ENCODE measurements at places on chromosomes 11 and 22.
A peak's percentile ranks its signal among the peaks of the same experiment; 100 is the strongest.

GRCh38 chr11:19187833-19188258 is 13.9 kb downstream of the CSRP3 start:
- no peak for DNase-seq
- no peaks in the 10 kb centered on the region for H3K36me3 ChIP-seq
- H3K4me3 ChIP-seq, result no peak overlapping the region
- H3K4me1 ChIP-seq, result no peaks in the 10 kb centered on the region
- H3K27me3 ChIP-seq, result no peaks in the 10 kb centered on the region

DNA sequence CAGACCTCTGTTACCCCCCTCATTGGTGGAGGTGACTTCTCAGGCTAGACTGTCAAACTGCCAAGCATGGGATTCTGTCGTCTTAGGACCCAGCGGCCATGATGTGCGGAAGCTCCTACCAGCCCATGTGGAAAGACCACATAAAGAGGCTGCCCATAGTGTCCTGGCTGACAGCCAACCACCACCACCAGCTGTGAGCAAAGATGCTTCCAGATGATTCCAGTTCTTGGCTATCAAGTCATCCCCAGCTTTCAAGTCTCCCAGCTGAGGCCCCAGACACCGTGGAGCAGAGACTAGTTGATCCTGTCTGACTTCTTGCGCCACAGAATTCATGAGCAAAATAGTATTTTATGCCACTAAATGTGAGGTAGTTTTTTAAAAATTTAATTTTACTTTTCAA is 32.9 kb downstream of the SCUBE1 start:
- H3K27ac ChIP-seq, result no peak overlapping the region
- H3K4me3 ChIP-seq, result no peak overlapping the region
- H3K27me3 ChIP-seq, result no peaks in the 10 kb centered on the region
- DNase-seq, result no peak
- H3K4me1 ChIP-seq, result no peaks in the 10 kb centered on the region
- H3K36me3 ChIP-seq, result no peaks in the 10 kb centered on the region

DNA sequence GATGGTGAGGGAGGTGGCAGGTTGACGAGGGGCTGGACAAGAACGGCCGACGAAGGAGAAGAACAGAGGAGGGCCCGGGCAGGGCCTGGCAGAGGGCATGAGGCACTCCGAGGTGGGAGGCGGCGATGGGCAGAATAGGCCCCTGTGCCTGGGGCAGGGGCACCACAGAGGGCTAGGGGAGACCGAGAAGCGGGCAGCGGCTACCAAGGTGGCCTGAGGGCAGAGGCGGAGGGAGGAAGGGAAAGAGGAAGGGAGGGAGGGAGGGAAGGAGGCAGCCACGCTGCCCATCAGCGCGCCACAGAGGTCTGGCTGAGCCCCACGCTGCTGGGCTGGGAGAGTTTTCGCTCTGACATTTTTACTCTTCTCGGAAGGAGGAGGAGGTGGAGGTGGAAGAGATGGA is 11.3 kb downstream of the LSP1 start:
- H3K27me3 ChIP-seq, result no peaks in the 10 kb centered on the region
- H3K4me3 ChIP-seq, result no peak overlapping the region
- peak overlapping the region; percentile 41 for H3K27ac ChIP-seq
- no peaks in the 10 kb centered on the region for H3K4me1 ChIP-seq

DNA sequence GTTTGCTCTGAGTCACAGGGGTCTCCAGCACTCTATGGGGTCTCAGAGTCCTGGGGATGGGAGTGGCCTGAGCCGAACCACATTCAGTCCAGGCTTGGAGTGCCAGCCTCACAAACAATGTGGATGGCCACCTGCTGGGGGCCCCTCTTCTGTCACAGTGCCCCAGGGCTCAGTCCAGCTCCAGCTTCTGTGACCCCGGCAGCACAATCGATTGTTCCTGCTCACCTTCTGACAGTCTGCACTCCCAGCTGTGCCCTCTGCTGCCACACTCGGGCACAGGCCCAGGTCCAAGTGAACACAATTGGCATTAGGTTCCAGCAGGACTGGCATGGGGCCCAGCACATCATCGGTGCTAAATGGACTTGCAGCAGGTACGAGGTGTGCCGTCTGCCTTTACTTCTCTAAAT is 84.8 kb downstream of the TP53I11 start:
- no peaks in the 10 kb centered on the region for H3K36me3 ChIP-seq
- DNase-seq, result peak; percentile 62
- H3K4me3 ChIP-seq, result no peak overlapping the region
- H3K27ac ChIP-seq, result no peak overlapping the region
- H3K27me3 ChIP-seq, result no peaks in the 10 kb centered on the region

DNA sequence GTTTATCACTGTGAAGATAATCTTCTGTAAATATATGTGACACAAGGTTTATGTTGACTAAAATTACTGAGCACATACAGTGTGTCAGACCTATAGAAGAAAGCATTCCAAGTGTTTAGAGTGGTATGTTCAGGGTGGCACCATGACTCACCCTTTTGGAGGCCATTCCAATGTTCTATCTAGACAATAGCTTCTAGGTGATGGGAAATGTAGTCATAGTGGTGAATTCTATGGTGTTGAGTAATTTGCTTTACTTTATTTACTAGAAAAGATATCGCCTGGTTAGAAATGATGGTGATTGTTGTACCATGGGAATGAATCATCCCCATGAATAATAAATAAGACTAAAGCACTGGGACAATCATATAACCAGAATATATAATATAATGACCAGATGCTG is 72.9 kb upstream of the OR4C15 start:
- H3K4me3 ChIP-seq, result no peak overlapping the region
- H3K4me1 ChIP-seq, result no peaks in the 10 kb centered on the region
- no peak for DNase-seq

- H3K36me3 ChIP-seq, result no peaks in the 10 kb centered on the region
- DNase-seq, result no peak
- no peaks in the 10 kb centered on the region for H3K27me3 ChIP-seq
- H3K27ac ChIP-seq, result no peak within 1 kb of the TSS
- no peak within 1 kb of the TSS for H3K4me3 ChIP-seq
Measured at GRCh38 chr11:125945797-125946520, at the start of gene VSIG10L2. VSIG10L2 (plus strand) TSS chr11:125946044; CDS start chr11:125946056, 12 bp downstream.

- no peaks in the 10 kb centered on the region for H3K4me1 ChIP-seq
- H3K27ac ChIP-seq, result no peak overlapping the region
- DNase-seq, result no peak
- no peak overlapping the region for H3K4me3 ChIP-seq
Measured at GRCh38 chr11:12179019-12179418, 68.6 kb downstream of the MICAL2 start.

- H3K36me3 ChIP-seq, result no peaks in the 10 kb centered on the region
- H3K27me3 ChIP-seq, result no peaks in the 10 kb centered on the region
- H3K4me1 ChIP-seq, result no peaks in the 10 kb centered on the region
- H3K27ac ChIP-seq, result no peak overlapping the region
- no peak for DNase-seq
- no peak overlapping the region for H3K4me3 ChIP-seq
Measured at GRCh38 chr11:24885580-24886173, 388.8 kb downstream of the LUZP2 start.

GRCh38 chr11:31817054-31817620 is 6.0 kb upstream of the PAX6 start:
- peaks cover 60% of the 10 kb centered on the region for H3K27me3 ChIP-seq
- DNase-seq, result no peak
- no peaks in the 10 kb centered on the region for H3K36me3 ChIP-seq
- no peaks in the 10 kb centered on the region for H3K4me1 ChIP-seq

GRCh38 chr11:110509472-110509871 is 79.7 kb downstream of the FDX1 start:
- DNase-seq, result no peak
- no peak overlapping the region for H3K4me3 ChIP-seq
- no peaks in the 10 kb centered on the region for H3K4me1 ChIP-seq
- no peaks in the 10 kb centered on the region for H3K36me3 ChIP-seq

DNA sequence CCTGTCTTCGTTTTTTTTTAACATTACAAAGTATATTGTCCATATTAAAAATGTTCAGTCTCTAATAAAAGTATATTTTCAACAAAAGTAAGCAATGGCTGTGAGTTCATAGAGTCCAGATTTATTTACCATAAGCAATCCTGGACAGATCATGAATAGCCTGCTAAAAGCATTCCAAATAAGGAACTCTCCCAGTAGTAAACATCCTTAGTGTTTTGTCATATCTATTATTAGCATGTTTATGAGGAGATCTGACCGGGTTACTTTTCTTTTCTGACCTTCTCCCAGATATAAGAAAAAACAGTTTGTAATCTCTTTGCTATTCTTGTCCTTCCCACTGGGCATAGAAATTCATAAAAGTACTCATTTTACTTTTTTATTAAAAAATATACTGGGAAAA is 403.9 kb upstream of the ANO3 start:
- H3K4me1 ChIP-seq, result no peaks in the 10 kb centered on the region
- H3K4me3 ChIP-seq, result no peak overlapping the region
- H3K27ac ChIP-seq, result no peak overlapping the region
- no peaks in the 10 kb centered on the region for H3K27me3 ChIP-seq

DNA sequence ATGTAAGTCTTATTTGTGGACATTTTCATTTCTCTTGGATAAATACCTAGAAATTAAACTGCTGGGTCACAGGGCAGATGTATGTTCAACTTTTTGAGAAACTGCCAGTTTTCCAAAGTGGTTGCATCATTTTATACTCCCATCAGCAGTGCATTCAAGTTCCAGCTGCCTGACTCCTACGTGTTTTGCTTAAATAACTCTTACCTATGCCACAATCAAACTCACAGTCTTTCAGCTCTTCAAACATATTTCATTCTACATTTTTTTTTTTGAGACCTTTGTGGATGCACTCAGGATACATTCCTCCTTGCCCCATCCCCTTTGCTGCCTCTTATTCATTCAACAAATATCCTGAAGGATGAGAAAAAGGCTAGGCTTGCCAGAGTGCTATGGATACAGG is 9.2 kb downstream of the TCF20 start:
- H3K36me3 ChIP-seq, result no peaks in the 10 kb centered on the region
- H3K4me1 ChIP-seq, result no peaks in the 10 kb centered on the region
- H3K27me3 ChIP-seq, result no peaks in the 10 kb centered on the region
- no peak overlapping the region for H3K27ac ChIP-seq
- no peak overlapping the region for H3K4me3 ChIP-seq
- no peak for DNase-seq

GRCh38 chr11:127106938-127107337 is 106.4 kb upstream of the KIRREL3 start:
- H3K27ac ChIP-seq, result no peak overlapping the region
- H3K27me3 ChIP-seq, result no peaks in the 10 kb centered on the region
- H3K36me3 ChIP-seq, result no peaks in the 10 kb centered on the region
- H3K4me1 ChIP-seq, result no peaks in the 10 kb centered on the region

GRCh38 chr11:47915783-47916182 is 64.6 kb upstream of the PTPRJ start:
- peak overlapping the region; percentile 39 for H3K27ac ChIP-seq
- no peaks in the 10 kb centered on the region for H3K27me3 ChIP-seq
- no peak overlapping the region for H3K4me3 ChIP-seq
- H3K36me3 ChIP-seq, result no peaks in the 10 kb centered on the region
- no peaks in the 10 kb centered on the region for H3K4me1 ChIP-seq

DNA sequence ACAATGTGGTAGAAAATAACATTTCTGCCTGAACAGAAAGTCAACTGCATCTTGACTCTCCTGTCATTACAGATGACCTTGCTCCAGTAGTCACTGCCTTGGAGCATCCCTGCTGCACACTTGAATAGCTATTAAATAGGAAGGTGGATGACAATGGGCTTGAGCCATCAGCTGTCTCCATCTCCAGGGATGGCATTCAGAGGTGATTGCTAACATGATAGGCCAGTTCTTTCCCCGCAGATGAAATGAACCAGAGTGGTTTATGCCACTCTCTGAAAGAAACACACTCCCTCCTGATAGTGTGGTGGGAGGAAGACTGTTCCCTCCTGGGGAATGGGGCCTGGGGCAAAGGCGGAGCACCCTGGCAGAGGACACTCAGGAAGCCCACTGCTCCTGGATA is 57.1 kb upstream of the OLFML1 start:
- DNase-seq, result no peak
- H3K27me3 ChIP-seq, result no peaks in the 10 kb centered on the region
- no peak overlapping the region for H3K27ac ChIP-seq
- H3K4me1 ChIP-seq, result no peaks in the 10 kb centered on the region
- H3K4me3 ChIP-seq, result no peak overlapping the region

DNA sequence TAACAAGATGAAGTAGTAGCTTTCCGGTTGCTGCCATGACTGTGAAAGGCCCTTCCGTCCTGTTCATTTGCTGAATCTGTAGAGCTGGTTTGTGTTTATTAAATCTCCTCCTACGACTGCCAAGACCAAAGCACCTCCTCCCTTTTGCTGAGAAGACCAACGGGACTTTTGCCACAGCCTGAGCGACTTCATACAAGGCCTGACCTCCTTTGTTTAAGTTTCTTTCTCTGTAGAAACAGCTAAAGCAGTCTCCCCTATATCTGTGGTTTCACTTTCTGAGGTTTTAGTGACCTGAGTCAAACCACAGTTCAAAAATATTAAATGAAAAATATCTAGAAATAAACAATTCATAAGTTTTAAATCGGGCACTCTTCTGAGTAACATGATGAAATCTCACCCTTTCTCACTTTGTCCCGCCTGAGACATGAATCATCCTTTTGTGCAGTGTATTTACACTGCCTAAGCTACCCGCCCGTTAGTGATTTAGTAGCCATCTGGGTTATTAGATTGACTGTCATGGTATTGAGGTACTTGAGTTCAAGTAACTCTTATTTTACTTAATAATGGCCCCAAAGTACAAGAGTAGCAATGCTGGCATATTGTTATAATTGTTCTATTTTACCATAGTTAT is 119.1 kb upstream of the LRRC4C start:
- no peaks in the 10 kb centered on the region for H3K36me3 ChIP-seq
- no peak overlapping the region for H3K4me3 ChIP-seq
- H3K4me1 ChIP-seq, result no peaks in the 10 kb centered on the region
- no peak for DNase-seq

- no peak overlapping the region for H3K27ac ChIP-seq
- no peaks in the 10 kb centered on the region for H3K36me3 ChIP-seq
- no peaks in the 10 kb centered on the region for H3K4me1 ChIP-seq
Measured at GRCh38 chr11:11074686-11075335, 217.0 kb upstream of the ZBED5 start.

- no peaks in the 10 kb centered on the region for H3K27me3 ChIP-seq
- H3K36me3 ChIP-seq, result no peaks in the 10 kb centered on the region
- no peak overlapping the region for H3K4me3 ChIP-seq
- DNase-seq, result no peak
- H3K4me1 ChIP-seq, result no peaks in the 10 kb centered on the region
Measured at GRCh38 chr11:81220146-81220895, 1513.3 kb downstream of the FAM181B start.

- DNase-seq, result peak; percentile 4
- H3K36me3 ChIP-seq, result peaks cover 22% of the 10 kb centered on the region
Measured at GRCh38 chr11:6601041-6601461, 2.4 kb downstream of the RRP8 start.

GRCh38 chr11:4957396-4957795 is 1.9 kb upstream of the OR51A2 start:
- H3K36me3 ChIP-seq, result no peaks in the 10 kb centered on the region
- H3K27ac ChIP-seq, result no peak overlapping the region
- H3K27me3 ChIP-seq, result no peaks in the 10 kb centered on the region
- no peaks in the 10 kb centered on the region for H3K4me1 ChIP-seq

- H3K4me3 ChIP-seq, result no peak overlapping the region
- H3K27ac ChIP-seq, result no peak overlapping the region
- no peaks in the 10 kb centered on the region for H3K4me1 ChIP-seq
- DNase-seq, result peak; percentile 24
Measured at GRCh38 chr11:86370922-86371594, 3.6 kb upstream of the CCDC81 start.

Measured in prostate gland (tissue), 2 donors.